Vagina (tissue), 2 donors: ENCODE measurements at places on chromosomes 5 and 9.

DNA sequence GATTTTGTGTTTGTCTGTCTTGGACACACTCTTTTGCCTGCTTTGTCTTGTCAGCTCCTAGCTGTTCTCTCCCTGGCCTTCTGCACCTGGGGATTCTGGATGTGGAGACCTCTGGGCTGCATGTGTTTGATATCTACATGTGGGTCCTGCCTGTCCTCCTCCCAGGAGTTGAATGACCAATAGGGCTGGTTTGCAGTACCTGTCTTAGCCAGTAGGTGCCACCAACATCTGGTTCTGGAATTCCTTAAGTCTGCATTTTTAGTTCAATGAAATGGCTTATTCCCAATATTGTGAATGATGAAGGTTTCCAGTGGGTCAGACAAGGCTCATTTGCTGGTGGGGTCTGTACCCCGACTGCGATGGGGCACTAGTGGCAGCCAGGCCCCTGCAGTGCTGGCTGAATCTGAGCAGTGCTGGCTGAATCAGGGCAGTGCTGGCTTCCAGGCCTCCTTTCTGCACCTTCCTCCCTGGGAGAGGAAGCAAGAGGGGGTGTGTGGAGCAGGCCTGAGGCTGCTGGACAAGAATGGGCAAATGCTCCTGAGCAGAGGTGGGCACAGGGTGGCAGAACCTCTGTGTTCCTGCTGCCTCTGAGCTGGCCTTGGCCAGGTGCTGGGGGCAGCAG is 73.3 kb downstream of the RXRA start:
- no peak for DNase-seq

DNA sequence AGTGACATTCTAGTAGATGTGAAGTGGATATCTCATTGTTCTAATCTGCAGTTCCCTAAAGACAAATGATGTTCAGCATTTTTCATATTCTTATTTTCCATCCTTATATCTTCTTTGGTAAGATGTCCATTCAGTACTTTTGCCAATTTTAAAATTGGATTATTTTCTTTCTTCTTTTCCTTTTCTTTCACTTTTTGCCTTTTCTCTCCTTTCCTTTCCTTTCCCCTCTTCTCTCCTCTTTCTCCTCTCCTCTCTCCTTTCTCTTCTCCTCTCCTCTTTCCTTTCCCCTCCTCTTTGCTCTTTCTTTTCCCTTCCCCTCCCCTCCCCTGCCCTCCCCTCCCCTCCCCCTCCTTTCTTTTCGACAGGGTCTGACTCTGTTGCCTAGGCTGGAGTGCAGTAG is 10.1 kb downstream of the ZFYVE16 start:
- no peak for DNase-seq

GRCh38 chr9:104586496-104587180 is 12.6 kb downstream of the OR13C5 start:
- no peak for DNase-seq

DNA sequence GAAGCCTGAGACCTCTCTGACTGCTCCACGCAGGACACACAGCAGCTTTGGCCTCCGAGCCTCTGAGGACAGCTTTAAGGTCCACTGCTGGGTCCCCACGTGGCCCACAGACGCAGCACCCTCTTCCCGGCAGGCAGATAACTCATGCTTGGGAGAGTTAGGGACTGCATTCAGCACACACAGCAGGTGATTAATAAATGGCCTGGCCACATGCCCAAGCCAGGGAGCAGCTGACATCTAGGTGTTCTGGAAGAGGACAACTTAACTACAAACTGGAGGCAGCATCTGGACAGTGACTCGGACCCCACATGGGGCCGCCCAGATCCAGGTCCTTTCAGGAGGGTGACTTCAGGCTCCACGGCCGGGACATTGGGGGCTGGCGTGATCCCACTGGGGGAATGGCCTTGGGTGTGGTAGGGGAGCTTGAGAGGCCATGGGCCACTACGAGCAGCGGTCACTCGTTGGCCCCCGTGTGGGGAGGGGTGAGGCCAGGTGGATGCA is 11.3 kb downstream of the NINJ1 start:
- no peak for DNase-seq

DNA sequence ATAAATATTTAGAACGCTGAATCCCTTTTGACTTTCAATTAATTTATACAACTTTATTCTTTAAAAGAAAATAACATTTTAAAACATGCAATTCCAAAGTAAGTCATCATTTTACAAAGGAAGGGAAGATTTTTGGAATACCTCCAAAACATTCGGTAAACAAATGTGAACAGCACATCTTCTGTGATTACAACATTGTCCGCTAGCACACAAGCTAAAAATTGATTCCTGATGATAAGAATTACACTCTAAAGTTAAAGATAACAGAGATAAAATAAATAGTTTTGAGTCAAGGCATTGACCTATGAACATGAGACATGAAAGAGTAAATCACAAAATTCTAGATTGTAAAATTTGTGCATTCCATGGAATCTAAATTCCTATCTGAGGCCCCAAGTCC is 56.2 kb upstream of the TRAF1 start:
- DNase-seq, result no peak

DNA sequence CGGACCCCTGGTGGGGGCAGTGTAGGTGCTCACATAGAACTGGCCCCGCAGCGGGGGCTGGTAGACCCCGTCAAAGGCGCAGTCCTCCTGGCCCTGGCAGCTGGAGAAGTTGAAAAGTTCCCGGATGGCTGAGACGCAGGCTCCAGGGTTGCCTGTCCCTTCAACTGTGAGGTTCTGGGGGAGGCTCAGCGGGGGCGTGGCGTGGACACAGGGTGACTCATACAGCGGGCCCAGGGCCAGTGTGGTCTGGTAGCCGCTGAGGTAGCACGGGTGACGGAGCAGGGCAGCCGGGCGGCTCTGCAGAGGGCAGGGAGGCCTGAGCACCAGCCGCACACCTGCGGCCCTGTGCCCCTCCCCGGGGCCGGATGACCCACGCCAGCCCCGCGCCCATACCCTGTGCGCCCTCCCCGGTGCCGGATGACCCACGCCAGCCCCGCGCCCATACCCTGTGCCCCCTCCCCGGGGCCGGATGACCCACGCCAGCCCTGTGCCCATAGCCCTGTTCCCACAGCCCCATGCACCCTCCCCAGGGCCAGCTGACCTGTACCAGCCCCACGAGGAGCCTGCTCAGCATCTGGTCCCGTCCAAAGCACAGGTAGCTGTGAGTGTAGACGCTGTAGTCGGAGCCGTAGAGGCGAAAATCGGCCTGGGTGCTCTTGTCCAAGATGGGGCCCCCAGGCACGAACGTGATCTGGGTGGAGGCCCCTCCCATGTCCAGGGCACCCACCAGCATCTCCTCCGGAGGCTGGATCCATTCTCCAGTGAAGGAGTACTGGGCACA is 5.0 kb downstream of the ENTPD8 start:
- no peak for DNase-seq

DNA sequence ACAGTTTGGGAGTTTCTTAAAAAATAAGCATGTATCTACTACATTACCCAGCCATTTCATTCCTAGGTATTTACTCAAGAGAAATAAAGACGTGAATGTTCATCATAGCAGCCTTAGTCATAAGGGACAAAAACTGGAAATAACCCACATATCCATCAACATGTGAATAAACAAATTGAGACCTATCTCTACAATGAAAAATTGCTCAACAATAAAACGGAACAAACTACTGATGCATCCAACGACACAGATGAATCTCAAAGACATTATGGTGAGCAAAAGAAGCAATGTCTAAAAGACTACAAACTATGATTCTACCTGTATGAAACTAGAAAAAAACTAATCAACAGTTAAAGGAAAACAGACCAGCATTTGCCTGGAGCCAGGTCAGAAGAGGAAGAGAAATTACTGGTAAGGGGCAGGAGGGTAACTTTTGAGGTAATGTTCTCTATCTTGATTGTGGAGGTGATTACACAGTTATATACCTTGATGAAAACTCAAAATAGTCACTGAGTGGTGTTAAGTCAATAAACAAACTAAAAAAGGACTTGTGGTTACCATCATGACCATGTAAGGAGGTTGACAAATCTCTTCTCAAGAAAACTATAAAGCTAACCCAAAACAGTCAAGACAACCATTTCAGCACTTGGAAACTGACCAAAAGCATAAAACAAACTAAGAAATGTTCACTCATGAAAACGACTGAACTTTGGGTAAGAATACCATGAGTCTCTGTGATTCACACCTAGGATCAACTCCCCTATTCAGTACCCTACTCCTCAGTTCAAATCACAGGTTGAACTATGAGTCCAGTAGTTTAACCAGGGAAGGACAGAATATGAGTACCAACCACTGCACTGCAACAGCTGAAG is 10.4 kb downstream of the UIMC1 start:
- no peak for DNase-seq

DNA sequence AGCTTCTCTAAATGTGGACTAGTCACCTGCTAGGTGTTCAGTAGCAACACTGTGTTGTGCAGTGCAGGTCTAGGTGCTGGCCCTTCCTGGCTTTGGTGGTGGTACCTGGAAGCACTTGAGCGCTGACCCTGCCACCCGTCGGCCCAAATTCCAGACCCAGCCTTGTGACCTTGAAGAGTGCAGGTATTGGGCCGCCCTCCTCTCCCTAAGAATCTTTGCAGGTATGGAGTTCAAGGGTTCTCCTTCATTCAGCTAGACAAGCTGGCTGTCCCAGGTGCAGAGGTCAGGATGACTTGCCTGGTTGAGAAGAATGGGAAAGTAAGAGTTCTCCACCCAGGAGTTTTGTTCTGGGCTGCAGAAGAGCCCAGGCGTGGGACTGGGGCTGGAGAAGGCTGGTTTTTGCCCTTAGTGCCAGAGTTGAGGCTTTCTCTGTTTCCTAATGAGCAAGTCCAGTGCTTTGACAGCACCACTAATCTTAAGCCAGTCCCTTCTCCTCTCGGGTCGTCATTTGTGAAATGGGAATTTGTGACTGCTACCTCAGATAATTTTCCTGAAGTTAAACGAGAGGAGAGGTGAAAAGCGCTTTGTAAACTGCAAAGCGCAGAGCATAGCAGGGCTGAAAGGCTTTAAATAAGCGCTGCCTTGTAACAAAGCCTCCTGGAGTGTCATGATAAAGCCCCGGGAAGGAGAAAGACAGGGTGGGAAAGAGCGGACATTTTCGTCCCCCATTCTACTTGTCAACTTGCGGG is 4.0 kb downstream of the FOXE1 start:
- DNase-seq, result no peak

- no peak for DNase-seq
These were observed 19.7 kb downstream of the CPEB4 start for GRCh38 chr5:173907686-173908371.

DNA sequence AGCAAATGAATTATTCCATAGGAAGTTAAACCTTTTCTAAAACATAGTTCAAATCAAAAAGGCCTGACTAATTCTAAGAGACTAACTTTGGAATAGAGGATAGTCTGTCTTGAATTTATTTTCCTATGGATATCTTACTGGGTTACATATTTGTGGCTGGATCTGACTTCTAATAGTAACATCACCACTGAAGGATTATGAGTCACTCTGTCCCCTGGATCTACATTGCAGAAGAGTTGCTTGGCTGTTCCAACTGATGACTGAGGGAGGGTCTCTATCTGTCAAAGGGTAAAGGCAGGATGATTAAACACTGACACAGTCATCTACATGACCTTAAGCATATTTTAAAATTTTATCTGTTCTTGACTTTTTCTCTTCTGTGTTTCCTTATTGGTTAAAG is 119.6 kb upstream of the FST start:
- DNase-seq, result no peak

- DNase-seq, result no peak
These were observed 1567.2 kb upstream of the WWC1 start for GRCh38 chr5:166724284-166724683.

DNA sequence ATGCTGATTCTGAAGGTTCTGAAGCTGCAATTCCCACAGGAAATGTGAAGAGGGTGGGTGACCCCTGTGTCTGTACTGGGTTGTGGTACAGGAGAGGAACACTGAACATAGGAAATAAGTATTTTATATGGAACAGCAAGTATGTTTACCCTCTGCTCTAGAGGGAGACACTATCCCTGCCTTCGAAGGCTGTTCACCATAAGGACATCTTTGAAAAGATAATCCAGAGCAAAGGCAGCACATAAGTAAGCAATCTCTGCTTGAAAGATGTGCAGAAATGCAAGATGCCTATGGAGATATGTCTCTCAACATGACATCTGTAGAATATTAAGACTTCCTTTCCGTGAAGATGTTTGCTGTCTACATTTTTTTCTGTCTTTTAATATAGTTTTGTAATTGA is 184.4 kb upstream of the EFNA5 start:
- DNase-seq, result no peak

DNA sequence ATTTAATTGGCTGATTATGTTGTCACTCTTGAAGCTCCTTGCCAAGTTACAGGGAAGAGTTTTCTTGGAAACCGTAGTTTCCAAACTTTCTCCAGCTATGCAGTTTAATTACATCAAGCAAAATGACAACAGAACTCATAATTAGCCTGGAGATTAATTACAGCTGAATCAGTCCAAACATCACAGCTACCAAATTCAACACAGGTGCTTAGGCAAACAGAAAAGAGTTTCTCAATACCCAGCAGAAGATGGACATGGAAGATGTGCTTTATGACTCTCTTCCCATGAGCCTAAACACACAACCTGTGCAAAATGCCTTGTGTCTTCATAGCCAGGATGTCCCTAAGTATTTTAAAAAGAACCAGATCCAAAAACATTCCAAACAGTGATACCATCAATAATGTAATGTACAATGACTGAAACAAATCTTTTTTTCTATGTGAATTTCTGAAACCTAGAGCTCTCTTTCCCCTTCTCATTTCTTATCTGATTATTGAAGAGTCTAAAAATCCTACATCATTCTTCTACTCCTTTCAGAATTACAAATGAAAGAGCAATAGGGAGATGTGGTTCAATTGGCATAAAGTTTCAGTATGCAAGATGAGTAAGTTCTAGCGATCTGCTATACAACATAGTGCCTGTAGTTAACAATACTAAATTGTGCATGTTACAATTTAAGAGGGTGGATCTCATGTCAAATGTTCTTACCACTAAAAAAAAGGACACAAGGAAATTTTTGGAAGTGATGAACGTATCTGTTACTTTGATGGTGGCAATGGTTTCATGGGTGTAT is 124.3 kb downstream of the RASEF start:
- no peak for DNase-seq

DNA sequence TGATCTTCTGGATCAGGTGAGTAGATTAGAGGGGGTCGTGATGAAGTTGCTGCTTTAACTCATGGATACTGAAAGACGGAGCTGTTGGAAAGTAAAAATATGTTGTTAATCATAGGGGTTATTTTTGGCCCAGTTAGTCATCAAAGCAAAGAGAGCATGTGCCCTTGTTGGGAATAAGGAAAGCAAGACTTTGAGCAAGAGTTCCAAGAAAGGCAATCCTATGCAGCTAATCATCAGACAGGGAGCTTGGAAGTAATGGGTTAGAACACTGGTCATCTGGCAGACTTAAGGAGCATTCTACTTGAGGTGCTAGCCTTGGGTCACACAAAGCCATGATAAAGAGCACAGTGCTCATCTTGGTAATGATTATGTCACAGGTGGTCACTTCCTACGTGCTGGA is 18.3 kb downstream of the ASPN start:
- DNase-seq, result no peak
